ENCODE measurements at places on chromosomes 5 and 9.

DNA sequence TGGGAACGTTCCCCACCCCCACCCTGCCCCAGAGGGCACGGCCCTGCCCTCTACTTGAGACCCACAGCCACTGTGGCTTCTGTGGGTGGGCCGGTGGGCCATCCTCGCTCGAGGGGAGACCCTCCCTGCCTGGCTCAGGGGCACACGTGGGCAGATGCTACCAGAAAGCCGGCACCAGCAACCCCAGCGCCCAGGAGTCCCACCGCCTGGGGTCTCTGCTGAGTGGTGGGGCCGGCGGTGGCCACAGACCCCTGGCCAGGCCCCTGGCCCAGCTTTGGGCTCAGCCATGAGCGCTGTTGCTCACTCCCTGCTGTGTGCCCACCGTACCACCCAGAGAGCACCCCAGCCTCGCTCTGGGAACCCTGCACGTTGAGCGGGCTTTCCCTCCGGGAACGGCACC is 16.5 kb upstream of the NRARP start:
- no peak for DNase-seq

- no peak for DNase-seq
Observed at GRCh38 chr9:133946840-133947486, 45.2 kb downstream of the VAV2 start.

DNA sequence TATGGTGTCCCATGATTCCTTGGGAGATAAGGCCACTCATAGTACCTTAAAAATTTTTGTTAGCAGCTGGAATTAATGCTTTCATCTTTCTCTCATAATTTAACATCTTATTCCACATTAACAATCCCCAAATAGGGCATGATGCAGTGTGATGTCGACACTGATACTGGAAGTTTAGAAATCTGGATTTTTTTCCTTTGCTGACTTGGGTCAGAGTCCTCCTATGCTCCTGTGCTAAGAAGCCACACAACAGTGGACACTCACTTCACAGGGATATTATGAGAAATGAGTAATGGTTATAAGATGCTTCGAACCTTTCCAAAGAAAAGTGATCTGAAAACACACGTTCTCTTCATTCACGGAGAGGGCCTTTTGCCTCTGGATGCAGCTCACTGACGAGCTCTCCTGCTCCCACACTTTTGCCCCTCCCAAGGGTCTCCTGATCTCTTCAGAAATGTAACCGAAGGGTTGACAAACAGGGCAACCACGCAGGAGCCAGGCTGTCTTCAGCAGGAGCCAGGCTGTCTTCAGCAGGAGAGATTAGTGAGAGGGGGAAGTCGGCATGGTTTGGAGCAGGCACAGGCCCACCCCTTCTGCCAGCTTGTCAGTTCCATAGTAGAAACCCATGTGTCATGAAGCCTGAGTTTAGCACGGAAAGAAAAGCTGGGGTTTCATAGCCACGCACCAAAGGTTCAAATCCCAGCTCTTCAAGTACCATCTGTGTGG is 247.8 kb downstream of the AOPEP start:
- DNase-seq, result no peak

GRCh38 chr5:156051972-156052371 is 275.0 kb upstream of the SGCD start:
- DNase-seq, result no peak

GRCh38 chr9:4177970-4178758 is 121.7 kb downstream of the GLIS3 start:
- no peak for DNase-seq

GRCh38 chr5:129096382-129096991 is 1.9 kb downstream of the ISOC1 start:
- DNase-seq, result no peak

- no peak for DNase-seq
Observed at GRCh38 chr9:135043345-135043744, 44.1 kb upstream of the OLFM1 start.

DNA sequence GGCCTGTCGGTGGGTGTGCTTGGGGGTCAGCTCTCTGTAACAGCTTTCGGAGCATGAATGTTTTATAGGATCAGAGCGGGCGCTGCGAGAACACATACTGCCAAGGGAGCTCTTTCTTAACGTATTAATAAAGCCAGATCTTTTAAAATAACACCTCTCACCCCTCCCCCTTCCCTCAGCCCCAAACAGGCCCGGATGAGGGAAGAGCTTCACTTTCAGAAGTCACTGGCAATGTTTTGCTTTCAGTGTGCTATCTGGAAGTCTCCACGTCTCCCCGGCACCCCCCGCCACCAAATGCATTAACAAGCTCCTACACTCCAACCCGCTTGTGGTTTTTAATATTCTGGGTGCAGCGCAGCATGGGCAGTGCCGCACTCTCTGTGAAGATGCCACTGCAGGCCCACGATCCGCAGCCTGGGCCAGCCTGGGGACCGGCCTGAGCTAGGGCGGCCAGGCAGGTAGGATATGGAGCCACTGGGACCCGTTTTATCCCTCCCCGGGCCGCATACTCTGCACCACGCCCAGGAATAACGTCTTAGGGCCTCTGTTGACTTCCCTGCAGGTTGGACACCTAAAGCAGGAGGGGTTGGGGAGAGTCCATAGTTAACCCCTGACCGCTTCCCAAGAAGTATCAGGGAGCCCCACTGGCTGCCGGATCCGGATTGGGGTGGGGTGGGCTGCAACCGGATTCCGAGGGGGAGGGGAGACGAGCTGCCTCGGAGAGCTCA is 12.6 kb downstream of the NR2F1 start:
- no peak for DNase-seq

GRCh38 chr9:27542508-27542907 is 12.9 kb upstream of the MOB3B start:
- no peak for DNase-seq

DNA sequence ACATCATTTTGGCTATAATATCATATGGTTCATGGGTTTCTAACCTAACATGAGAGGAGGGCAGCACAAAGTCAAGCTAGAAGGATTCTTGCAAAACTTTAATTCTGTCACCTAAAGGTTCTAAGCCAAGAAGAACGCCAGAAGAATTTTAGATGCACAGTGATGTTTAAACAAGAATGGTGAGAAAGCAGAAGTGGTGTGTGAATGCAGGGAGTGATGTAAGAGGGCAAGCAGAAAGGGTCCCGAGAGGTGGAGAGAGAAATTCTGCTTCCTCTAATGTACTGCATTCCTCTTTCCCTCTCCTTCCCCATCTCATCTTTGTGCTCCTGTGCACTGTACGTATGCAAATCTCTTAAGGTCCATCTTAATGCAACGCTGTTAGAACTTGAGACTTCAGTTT is 2.1 kb upstream of the TRMO start:
- DNase-seq, result no peak
